ENCODE measurements at places on chromosomes 1 and 21.
A peak's percentile ranks its signal among the peaks of the same experiment; 100 is the strongest.

DNA sequence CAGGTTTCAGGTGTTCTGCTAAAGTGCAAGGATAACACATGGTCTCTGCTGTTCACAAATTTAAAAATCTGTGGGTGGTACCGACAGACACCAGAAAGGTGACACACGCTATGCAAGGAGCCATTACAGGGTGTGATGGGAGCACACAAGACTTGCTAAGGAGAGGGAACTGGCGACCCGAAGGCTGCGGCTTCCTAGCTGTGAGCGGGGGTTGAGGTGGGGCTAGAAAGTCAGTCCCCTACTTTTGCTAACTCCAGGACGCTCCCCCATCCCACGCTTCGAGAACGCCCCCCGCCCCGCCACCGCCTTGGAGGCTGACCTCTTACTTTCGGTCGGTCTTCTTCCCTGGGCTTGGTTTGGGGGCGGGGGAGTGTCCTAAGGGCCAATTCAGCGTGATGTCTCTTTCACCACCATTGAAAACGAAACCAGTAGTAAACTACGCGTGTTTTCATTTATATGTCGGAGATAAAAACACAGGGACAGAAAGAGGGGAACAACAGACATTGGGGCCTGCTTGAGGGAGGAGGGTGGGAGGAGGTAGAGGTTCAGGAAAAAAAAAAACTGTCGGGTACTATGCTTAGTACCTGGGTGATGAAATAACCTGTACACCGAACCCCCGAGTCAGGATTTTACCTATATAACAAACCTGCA is 1.1 kb downstream of the CKS1B start:
- DNase-seq = no peak

- no peak for DNase-seq
Measured at GRCh38 chr1:209509039-209509438, 74.5 kb upstream of the CAMK1G start.

- no peak for DNase-seq
Measured at GRCh38 chr1:40310983-40311642, 6.0 kb downstream of the COL9A2 start.

DNA sequence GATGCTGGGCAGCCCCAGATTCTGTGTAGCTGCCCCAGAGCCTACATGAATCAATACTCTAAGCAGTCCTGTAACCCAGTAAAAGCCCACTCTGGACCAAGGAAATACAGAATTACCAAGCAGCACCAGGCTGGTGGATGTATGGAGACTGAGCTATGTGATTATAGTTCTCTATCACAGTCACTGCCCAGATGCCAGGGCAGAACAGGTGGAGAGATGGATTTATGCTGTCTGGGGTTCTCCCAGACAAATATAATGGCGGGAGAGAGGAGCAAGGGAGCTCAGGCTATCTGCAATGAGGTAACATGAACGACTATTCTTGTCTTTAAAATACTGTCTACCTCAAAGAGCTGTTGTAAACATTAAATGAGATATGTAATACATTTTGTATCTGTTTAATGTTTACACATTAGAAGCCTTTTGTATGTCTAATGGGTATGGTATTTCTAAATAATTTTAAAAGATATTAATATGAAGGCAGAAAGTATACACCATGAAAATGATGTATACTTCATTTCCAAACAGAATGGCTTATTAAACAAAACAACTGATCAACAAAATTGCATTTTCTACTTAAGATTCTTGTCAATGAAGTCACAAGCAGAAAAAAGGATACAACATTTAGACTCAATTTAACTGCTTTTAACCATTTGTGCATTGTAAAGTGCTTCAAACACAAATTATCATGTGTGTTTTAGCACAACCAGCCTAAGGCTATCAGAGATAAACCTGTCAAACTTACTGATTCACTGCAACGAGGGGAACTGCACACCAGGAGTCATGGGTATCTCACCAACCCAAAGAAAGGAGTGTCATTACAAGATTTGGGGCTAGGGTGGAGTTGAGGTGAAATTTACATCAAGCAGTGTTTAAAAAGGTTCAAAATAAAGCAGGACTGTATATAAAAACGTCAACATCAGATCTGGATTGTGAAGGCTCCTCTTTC is 3.0 kb downstream of the SDE2 start:
- DNase-seq = no peak

GRCh38 chr1:147245129-147245528 is 2.6 kb downstream of the CHD1L start:
- no peak for DNase-seq

GRCh38 chr1:246332078-246332477 is 175.0 kb downstream of the SMYD3 start:
- no peak for DNase-seq

- no peak for DNase-seq
Measured at GRCh38 chr1:153791648-153792253, 16.5 kb downstream of the SLC27A3 start.

DNA sequence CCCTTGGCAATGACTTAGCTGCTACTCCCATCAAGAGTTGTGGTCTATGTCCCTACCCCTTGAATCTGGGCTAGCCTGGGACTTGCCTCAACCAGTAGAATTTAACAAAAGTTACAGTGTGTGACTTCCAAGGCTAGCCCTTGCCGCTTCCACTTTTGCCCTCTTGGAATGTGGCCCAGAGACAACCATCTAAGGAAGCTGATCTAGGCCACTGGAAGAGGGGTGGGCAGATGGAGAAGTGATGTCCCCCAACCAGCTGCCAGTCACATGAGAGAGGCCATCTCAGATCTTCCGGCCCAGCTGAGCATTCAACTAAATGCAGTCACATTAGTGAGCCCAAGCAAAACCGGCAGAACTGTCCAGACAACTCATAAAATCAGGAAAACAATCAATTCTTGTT is 115.1 kb downstream of the TOMM20 start:
- no peak for DNase-seq

DNA sequence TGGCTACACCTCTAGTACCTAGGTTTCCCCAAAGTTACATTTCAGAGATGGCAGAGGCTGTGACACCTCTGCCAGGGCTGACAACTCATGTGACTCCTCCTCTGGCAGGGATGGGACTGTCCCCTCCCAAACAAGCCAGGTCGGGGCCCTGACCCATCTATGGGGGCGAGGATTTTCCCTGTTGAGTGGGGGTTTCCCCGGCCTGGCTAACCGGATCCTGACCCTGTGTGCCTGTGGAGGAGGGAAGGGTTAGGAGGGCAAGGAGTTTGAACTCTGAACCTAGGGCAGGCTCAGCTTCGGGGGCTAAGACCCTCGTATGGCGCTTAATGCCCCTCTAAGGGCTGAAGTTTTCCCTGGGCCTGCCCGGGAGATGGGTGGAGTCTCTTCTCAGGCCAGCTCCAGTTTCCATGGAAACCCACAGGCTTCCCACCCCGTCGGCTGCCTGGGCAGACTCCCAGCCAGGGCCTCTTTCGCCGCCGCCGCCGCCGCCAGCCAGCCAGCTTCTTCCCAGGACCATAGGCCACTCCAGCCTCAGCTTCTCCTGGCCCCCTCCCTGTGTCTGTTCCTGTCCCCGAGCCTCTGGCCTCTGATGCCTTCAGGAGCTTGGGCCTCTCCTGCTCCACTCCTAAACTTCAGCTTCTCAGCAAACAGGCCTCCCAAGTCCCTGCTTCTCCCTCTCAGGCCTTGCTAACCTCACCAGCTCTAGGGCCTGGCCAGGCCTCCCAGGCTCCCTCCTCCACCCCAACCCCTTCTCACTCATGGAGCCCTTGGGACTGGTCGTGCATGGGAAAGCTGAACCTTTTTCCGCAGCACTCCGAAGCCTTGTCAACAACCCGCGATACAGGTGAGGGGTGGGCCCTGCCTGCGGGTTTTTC is at the start of gene BTBD19:
Gene BTBD19, plus strand, starts transcription at position 461 of the 875 bp plus-strand sequence. Its CDS starts 298 bp downstream, at position 759.
- DNase-seq = peak; percentile 61

DNA sequence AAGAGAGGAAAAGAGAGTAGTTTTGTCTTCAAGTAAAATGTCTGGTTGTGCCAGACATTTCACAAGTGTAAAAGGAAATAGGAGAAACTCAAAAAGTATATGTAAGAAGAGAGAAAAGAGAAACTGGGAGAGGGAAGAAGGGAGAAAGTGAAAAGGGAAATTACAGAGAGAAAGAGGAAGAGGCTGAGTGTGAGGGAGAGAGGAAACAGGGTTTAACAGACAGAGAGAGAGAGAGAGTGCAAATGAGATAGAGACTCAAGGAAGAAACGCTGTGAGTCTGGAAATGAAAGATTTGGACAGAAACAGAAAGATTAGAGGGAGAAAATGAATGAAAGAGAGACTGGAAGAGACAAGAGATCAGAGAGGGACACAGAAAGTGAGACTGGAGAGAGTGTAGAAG is 806.2 kb downstream of the PLA2G4A start:
- no peak for DNase-seq

- DNase-seq = no peak
Measured at GRCh38 chr1:99004861-99005442, at the start of gene PLPPR5. Gene PLPPR5 (minus strand): TSS chr1:99004861. CDS start chr1:99004671, 190 bp downstream.
